ENCODE measurements at places on chromosomes 3 and 15.

- no peak for DNase-seq
These were observed 1.4 kb downstream of the EPHB1 start for GRCh38 chr3:134796281-134797056.

DNA sequence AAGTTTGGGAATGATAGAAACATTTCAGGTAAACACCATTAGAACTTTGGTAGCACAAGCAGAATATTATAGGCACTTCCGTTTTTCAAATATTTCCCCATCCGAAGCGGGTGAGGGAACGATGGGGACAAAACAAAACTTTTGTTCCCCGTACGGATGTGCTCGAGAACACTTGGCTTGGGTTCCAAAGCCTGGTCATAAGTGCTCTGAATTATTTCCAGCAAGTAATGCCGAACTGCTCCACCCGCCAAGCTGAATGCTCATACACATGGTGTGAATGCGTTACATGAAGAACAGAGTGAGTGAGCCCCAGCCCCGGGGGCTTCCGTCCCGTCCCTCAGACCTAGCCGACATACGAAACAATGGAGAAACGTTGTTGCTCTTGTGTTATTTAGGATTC, 438.2 kb upstream of the ARRDC4 start:
- no peak for DNase-seq

DNA sequence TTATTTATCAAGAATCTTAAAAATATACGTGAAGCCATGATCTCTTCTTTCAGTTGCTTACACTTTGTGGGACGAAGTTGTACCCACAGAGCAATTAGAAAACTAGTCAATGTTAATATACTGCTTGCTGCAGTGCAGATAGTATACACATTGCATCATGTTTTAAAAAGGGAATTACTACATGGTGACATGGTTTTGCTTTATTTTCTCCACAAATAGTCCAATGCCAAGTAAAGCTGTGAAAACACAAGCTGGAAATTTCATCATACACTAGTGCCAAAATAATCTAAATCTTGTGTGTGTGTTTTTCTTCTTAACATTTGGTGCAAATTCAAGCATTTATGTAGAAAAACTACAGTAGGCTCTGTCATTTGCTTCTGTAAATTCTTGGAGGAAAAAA, 233.0 kb downstream of the EPHA3 start:
- DNase-seq = no peak

DNA sequence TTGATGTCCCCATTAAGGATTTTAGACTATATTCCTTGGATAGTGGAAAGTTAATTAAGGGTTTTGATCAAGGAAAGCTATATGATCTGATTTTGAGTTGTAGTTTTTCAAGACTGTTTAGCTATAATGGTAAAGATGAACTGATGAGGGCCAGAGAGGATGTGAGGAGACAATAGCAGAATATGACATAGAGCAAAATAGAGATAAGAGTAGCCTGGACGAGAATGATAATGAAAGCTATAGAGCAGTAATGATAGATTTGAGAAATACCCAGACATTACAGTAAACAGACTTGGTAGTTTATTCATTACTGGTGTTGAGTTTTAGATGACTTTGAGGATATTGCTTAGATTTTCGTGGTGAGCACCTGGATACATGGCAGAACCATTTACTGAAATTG, 3.8 kb downstream of the SUCNR1 start:
- DNase-seq = no peak

DNA sequence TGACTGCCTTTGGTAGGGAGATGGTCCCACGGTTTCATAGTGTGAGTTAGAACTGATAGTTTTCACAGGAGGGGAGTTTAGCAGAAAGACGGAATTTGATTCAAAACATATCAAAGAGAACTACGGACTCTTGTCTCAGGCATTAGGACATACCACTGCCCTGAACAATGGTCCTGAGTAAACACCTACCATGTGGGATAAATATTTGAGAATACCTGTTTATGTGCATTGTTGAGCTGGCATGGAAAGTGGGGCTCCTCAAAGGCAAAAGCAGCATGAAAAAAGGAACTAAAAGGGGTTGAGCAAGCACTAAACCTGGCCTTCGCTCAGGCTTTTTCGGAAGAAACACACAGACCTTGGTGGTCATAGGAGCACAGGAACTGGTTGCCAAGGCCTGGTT, 144.4 kb downstream of the ZNF621 start:
- no peak for DNase-seq
